ENCODE measurements at places on chromosomes 3 and 15.

DNA sequence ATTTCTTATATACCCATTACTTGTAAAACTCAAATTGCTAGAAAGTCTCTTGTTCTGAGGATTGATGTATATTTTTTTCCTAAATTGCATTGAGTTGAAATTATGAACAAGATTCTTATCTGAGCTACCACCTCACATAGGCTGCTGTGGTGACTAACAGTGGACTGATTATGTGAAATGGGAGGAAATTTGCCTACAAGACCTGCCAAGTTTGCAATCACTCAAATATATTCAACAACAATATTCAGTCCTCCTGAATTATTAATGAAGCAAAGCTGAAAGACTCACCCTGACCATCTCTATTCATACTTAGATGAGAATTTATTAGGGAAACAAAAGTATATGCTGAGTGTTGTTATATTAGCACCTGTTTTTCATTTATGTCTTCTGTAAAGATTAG is 412.6 kb upstream of the SEMA6D start:
- no peak for DNase-seq

DNA sequence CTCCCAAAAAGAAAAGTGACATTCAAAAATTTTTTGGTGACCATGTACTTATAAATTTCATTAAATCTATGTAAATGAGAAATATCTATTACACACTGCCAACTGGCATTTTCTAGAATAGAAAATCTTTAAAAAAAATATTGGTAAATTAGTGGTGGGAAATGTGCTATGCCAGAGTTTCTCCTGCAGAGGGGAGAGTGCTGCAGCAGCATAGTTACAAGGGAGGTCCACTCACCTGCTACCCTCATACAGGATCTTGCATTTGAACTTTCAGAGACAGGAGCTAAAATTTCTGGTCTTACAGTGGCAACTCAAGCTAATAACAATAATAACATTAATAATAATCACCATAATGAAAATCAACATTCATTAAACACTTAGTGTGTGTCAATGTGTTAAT is 459.6 kb downstream of the NSUN3 start:
- DNase-seq: no peak

DNA sequence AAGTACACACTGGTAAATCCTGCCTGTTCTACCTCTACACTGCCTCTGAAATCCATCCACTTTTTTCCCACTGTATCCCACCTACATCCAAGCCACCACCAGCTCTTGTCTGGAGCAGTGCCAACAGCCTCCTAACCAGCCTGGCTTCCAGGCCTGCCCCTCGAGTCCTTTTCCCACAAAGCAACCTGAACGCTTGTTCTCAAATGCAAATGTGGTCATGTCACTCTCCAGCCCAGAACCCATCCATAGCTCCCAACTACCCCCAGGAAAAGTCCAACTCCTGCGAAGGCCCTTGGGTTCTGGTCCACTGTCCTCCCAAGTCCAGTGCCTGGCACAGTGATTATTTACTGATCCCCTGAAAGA is 83.8 kb downstream of the SEMA5B start:
- DNase-seq: no peak

DNA sequence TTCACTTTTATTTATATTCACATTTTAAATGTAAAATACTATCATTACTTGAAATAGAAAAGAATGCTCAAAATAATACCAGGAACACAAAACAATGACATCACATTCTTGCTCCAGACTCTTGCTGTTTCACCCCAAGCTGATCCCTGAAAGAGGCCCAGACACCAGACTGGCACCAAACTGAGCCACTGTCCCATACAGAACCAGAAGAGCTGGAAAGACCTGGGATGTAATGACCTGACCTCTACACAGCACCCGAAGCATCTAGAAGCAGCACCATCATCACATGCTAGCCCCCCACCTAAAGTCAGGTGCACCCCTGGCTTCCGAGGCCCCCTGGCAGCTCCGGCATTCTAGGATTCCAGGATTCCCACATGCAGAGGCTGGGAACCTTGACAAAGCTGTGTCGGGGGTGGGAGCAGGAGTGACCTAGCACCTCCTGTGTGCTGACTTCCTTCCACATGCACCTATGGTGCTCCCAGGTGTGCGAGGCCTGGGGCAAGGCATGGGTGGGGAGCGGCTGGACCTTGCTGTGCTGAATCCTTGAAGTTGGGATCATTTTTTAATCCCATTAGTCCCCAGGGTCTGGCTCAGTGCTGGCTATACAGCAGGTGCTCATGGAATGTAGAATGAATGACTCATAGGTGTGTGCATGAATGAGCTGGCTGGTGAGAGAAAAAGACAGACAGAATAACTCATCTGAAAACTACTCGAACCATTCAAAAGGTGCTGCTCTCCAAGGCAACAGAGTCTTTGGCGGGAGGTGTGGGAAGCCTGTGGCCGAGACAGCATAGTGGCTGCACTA is 144.7 kb upstream of the IQSEC1 start:
- no peak for DNase-seq

All from aorta (tissue), 5 donors.